Hepatocyte (in vitro differentiated cells): ENCODE measurements at places on chromosomes 11 and 22. TPM values are rescaled to one million over a fixed set of nuclear protein-coding genes. Genes with fewer than 3 reads are reported as not detected.
A peak's percentile ranks its signal among the peaks of the same experiment; 100 is the strongest.

DNA sequence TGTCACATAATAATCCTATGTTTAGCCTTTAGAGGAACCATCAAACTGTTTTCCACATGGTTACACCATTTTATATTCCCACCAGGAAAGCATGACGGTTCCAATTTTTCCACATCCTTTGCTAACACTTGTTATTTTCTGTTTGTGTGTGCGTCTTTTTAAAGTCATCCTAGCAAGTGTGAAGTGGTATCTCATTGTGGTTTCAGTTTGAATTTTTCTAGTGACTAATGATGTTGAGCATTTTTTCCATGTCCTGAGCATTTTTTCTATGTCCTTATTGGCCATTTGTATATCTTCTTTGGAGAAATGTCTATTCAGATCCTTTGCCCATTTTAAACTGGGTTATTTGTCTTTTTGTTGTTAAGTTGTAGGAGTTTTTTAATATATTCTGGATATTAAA lies 53.7 kb upstream of the DEPDC7 start:
- DNase-seq: no peak

Gene PDE3B
- 45.4 and 46.3 TPM in 2 replicates for total RNA-seq

DNA sequence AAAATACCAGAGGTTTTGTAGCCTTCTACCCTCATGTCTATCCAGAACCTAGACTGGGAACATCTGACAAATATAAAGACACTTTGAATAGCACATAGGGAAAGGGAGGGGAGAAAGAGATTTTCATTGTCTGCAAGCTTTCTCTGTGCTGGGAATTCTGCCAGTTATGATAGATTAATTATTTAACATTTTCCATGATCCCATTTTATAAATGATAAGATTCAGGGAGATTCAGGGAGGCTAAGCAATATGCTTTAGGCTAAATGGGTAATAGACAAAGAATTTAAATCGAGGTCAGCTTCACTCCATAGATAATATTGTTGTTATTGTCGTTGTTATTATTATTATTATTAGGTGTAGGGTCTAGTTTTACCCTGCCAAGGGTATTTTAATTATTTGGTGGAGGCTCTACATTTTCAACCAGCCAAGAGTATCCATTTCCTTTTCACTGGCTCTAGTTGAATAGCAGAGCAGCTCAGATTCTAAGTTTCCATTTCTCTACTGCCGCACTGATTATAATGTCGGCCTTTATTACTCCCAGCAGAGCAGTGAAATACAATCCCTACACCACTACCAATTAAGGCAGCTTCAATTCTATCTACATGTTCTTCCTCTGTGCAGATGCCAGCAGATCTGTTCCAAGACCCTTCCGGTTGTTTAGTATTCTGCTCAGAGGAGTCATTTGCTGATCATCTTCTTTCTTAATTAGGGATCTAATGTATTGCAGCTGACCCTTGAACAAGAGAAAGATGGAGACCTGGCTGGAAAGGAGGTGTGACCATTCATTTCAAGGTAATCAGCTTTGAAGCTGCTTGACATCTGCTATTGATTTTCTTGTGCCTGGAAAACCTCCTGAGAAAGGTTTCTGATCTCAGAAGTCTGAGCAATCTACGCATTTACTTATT lies 23.8 kb upstream of the SYN3 start:
- no peak for DNase-seq

GRCh38 chr11:100640646-100641045 lies 46.4 kb upstream of the ARHGAP42 start:
- no peak for DNase-seq

DNA sequence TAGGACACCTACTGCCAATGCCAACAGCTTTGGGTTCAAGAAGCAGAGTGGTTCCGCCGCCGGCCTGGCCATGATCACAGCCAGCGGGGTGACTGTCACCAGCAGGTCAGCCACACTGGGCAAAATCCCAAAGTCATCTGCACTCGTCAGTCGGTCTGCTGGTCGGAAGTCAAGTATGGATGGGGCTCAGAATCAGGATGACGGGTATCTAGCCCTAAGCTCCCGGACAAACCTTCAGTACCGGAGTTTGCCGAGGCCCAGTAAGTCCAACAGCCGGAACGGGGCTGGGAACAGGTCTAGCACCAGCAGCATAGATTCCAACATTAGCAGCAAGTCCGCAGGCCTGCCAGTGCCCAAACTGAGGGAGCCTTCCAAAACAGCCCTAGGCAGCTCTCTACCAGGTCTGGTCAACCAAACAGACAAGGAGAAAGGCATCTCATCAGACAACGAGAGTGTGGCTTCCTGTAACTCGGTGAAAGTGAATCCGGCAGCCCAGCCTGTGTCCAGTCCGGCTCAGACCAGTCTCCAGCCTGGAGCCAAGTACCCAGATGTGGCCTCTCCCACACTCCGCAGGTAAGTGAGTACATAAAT lies 115.1 kb downstream of the DBX1 start:
- no peak for DNase-seq

- no peak for DNase-seq
Observed at GRCh38 chr11:72351836-72352235, 82.5 kb downstream of the CLPB start.

Gene ZNF215
- total RNA-seq: 3.3 and 3.6 TPM in 2 replicates

Gene SYTL2
- total RNA-seq: 66.6 and 73.6 TPM in 2 replicates

Gene IL10RA
- total RNA-seq: 0.28 and 2.3 TPM in 2 replicates

Gene RFPL2
- 0.48 and 0.97 TPM in 2 replicates for total RNA-seq

DNA sequence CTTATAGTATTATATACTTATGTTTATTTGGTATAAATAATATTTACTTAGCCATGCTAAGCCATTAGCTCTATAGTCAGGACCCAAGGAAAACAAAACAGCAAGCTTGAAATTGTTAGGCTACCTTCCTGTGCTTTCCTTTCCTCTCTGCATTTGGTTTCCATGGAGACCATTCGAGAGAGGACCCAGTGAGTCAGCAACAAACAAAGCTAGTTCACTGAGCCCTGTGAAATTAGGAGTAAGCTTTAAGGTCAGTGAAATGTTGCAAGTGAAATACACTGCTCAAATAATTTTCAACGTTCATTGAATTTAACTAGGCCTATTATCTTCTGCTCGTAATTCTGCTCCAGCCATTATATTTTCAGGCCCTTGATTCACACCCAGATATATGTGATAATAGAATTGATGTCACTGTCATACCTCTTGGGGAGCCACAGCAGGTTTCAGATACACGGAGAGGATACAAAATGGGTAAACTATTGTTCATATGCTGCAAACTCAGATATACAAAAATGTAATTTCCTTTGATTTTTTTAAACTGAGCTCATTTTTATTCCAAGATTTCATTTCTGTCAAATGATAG lies 9.1 kb upstream of the OR10D3 start:
- peak; percentile 78 for DNase-seq

GRCh38 chr11:18958221-18958910 lies 19.2 kb upstream of the MRGPRX1 start:
- peak; percentile 20 for DNase-seq

GRCh38 chr22:27988704-27989103 lies 69.6 kb upstream of the PITPNB start:
- DNase-seq: no peak

Gene PLAAT3
- total RNA-seq: 26.9 and 32.4 TPM in 2 replicates

DNA sequence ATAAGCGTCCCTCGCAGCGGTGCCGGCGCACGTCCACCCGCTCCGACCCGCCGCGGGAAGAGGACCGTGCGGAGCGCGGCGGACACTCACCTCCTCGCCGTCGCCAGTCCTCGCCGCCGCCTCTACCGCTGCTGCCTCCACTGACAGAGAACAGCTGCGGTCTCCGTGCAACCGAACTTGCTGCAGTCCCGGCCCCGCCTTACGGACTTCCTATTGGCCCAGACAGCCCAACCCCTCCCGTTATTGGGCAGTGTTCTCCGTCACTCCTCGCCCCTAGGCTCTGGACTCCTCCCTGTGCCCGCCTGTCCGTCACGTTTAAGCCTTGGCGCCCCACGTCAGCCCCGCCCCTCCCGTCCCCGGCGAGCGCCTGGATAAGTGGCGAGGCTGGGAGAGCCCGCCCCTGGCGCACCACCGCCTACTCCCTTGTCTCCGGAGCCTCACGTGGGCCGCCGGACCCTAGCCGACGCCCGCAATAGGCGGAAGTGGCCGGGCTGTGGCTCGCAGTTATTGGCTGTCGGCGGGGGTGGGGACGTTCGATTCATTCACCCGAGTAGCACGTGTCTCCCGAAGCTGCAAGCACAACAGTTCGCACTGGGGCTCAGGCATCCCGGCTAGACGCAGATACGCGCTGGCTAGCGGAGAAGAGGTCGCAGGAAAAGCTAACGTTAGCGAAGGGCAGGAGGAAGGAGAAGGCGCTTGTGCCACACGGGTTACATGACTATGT lies at the start of gene PC:
Gene PC, minus strand, starts transcription at position 152 of the 724 bp plus-strand sequence. CDS start 86,224 bp downstream, outside the sequence.
- peak; percentile 99 for DNase-seq

Gene OR52N4
- not detected in 2 replicates for total RNA-seq

Gene HIRA
- total RNA-seq: 23.6 and 30.6 TPM in 2 replicates

GRCh38 chr11:102046841-102047240 lies 396 bp upstream of the CFAP300 start:
- DNase-seq: no peak

GRCh38 chr22:40006641-40007040 lies 11.9 kb downstream of the FAM83F start:
- no peak for DNase-seq

Gene BTG4
- not detected in 2 replicates for total RNA-seq

- peak; percentile 54 for DNase-seq
Observed at GRCh38 chr11:36509201-36509639, 852 bp downstream of the TRAF6 start.

GRCh38 chr22:38699784-38700183 lies 959 bp downstream of the JOSD1 start:
- DNase-seq: peak; percentile 29

Gene TTC12
- total RNA-seq: 10.5 and 12.4 TPM in 2 replicates

- DNase-seq: peak; percentile 97
Observed at GRCh38 chr22:37696657-37697537, at the start of gene TRIOBP. Gene TRIOBP (plus strand): TSS chr22:37697048. CDS start chr22:37701366, 4,318 bp downstream.

GRCh38 chr22:43566561-43567332 lies 154.9 kb downstream of the MPPED1 start:
- DNase-seq: no peak

Gene TM7SF2
- 124 and 133 TPM in 2 replicates for total RNA-seq

Gene CCDC90B
- total RNA-seq: 42.4 and 45.7 TPM in 2 replicates

Gene ANGPTL5
- total RNA-seq: not detected in 2 replicates

Gene CCDC88B
- total RNA-seq: 4.9 TPM in 2 replicates

DNA sequence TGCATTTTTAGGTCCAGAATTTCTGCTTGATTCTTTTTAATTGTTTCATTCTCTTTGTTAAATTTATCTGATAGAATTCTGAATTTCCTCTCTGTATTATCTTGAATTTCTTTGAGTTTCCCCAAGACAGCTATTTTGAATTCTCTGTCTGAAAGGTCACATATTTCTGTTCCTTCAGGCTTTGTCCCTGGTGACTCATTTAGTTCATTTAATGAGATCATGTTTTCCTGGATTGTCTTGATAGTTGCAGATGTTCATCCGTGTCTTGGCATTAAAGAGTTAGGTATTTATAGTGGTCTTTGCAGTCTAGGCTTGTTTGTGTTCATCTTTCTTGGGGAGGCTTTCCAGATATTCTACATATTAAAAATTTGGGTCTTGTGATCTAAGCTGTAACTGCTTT lies 694.8 kb upstream of the CCDC179 start:
- no peak for DNase-seq

- no peak for DNase-seq
Observed at GRCh38 chr11:76303399-76303798, 77.5 kb downstream of the THAP12 start.

Gene HOATZ
- total RNA-seq: not detected in 2 replicates

GRCh38 chr22:42142771-42143461 lies 12.3 kb upstream of the CYP2D6 start:
- no peak for DNase-seq

DNA sequence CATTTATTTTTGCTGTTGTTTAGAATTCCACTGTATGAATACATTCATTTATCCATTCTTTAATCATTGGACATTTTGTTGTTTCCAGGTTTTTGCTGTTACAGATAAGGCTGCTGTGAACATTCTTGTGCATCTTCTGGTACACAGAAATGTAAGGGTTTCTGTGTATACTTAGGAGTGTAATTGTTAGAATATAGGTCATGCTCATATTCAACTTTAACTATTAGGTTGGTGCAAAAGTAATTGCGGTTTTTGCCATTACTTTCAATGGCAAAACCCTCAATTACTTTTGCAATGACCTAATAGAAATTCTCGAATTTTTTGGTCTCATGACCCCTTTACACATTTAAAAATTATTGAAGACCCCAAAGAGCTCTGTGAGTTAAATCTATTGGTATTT lies 17.3 kb downstream of the ACER3 start:
- DNase-seq: no peak

- DNase-seq: peak; percentile 47
Observed at GRCh38 chr11:6586434-6587359, 16.7 kb downstream of the RRP8 start.

- no peak for DNase-seq
Observed at GRCh38 chr11:60607483-60607882, 91.9 kb upstream of the MS4A8 start.

DNA sequence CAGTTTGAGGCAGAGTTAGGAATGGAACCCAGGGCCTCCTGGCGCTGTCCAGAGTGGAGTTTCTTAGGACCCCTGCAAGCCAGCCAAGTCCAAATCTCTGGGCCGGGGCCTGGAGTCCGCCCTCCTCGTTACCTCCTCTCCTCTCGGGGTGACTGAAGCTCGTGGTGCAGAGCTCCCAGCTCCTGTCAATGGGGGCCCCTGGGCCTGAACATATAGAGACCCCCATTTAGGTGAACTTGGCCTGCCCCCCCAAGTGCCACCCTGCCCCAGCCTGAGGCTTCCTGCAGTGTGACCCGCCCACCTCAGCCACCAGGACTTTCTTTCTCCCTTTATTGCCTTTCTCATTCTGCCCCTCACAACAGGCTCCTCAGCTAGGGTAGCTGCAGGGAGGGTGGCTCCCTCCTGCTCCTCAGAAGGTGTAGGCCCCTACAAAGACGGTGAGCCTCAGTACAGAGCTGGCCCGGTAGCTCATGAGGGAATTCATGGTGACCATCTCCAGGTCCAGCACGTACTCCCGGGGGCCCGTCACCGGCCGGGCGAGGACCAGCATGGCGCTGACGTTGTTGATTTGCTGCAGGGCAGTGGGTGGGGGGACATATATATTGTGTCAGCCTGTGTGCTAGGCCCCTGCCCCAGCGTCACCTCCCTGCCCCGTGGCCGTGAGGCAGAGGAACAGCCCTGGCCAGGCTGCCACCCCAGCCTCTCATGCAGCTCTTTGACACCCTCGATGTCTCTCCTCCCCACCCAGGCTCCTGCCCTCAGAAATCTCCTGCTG lies 5.9 kb downstream of the EFEMP2 start:
- DNase-seq: no peak

Gene DYNC2H1
- 16.2 and 16.9 TPM in 2 replicates for total RNA-seq

Gene POU2AF2
- total RNA-seq: not detected in 2 replicates
